Karpas-422 (cell line): ENCODE measurements at places on chromosomes 13 and 19.
A peak's percentile ranks its signal among the peaks of the same experiment; 100 is the strongest.

DNA sequence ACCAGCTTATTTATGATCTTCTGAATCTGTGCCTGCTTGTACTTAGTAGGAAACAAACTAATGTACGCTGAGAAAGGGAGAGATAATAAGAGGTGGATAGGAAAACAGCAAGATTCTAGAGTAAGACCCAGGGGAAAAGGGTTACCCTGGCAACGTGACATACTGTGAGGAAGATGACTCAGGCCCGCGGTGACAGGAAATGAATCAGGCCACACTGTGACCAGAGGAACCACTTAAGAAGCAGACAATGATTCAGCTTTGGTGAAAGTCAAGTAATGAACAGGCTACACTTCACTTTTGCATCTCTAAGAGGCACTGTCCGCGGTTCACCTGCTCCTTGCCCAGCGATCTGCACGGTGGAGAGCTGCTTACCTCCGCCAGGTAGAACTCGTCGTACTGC lies 158.2 kb downstream of the NALCN start:
- peak; percentile 92 for DNase-seq

DNA sequence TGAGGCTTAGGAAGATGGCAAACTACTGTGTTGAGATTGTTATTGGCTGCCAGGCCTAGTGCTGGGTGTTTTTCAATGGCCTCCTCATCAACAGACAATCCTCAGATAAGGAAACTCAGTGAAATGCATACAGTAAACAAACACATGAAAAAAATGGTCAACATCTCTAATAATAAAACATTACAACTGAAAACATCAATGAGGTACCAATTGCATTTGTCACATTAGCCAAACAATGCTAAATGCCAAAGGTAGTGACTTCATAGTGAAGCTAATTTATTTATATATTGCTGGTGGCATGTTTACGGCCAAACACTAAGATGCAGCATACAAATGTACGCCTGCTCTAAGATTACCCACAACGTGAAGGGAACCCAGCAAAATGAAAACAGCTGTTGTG lies 224.0 kb upstream of the UBL3 start:
- no peak for DNase-seq

- DNase-seq: no peak
These were observed 33.1 kb downstream of the LNX2 start for GRCh38 chr13:27587095-27587746.

GRCh38 chr19:12064590-12065538 lies at the start of gene ZNF844:
Gene ZNF844, plus strand, starts transcription at chr19:12064731. Its CDS starts 143 bp downstream, at chr19:12064874.
- peak; percentile 97 for DNase-seq

- no peak for DNase-seq
These were observed 29.7 kb downstream of the BTBD2 start for GRCh38 chr19:1985588-1986356.

DNA sequence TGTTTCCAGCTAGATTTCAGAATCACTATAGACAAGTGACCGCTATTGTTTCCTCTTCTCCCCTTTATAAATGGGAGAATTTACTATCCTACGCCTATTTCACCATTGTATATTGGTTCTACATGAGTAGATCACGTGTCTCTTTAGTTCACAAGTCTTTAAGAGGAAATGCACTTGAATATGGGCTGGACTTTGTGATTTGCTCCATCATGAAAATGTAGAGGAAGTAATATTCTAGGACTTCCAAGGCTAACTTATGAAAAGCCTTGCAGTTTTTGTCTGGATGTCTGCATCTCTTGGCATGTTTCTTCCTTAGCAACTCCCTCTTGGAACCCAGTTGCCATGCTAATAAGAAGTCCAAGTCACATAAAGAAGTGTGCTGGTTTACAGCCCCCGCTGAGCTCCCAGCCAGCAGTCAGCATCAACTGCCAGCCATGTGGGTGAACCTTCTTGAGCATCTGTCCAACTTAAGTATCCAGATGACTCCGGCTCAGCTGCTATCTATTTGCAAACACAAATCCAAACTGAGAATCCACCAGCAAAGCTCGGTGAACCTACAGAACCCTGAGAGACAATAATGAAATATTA lies 4.8 kb upstream of the FBXL3 start:
- no peak for DNase-seq

GRCh38 chr19:13404236-13404635 lies 102.0 kb downstream of the CACNA1A start:
- no peak for DNase-seq

GRCh38 chr13:74006666-74007065 lies 127.5 kb downstream of the KLF12 start:
- DNase-seq: no peak

- DNase-seq: no peak
These were observed 55.1 kb downstream of the RXFP2 start for GRCh38 chr13:31794452-31794851.

- no peak for DNase-seq
These were observed 42.2 kb upstream of the EPHX3 start for GRCh38 chr19:15274477-15274876.

- DNase-seq: no peak
These were observed 2.9 kb downstream of the ZNF792 start for GRCh38 chr19:34960940-34961679.
